Left colon (tissue), 2 donors: ENCODE measurements at places on chromosomes 1 and 21. TPM values are rescaled to one million over a fixed set of nuclear protein-coding genes. Genes with fewer than 3 reads are reported as not detected.

OVAAL gene
- not detected for total RNA-seq

GRCh38 chr21:19130379-19131028, 726.9 kb upstream of the TMPRSS15 start:
- DNase-seq: no peak

DNA sequence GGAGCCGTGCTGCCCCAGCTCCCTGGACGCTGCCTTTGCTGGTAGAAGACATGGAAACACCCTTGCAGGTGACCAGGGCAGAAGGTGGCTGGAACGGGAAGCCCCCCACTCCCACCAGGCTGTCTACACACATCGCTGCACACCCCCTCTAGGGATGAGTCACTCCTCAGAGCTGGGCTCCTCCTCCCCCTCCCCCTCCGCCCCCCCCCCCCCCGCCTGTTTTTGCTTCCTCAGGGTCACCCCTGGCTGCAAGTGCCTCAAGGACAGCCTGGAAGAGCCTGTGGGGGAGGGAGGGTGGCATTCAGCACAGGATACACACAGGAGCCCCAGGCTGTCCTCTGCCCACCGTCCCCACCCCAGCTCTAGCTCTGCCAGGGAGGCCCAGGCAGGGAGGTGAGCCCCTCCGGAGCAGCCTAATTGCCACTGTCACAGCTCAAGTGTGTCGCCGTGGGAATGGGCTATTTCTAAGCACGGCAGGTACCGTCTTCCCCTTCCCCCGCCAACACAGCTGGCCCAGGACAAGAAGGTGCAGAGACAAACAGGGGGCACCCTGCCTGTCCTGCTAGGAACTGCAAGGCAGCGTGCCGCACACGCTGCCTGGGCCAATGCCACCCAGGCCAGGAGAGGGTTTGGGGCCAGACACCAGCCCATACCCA, 2.5 kb downstream of the FNDC10 start:
- no peak for DNase-seq

- no peak for DNase-seq
Measured at GRCh38 chr1:222813866-222814535, 838 bp upstream of the DISP1 start.

CADM3 gene
- total RNA-seq: 3.2 TPM

KRTAP6-1 gene
- not detected for total RNA-seq

DNA sequence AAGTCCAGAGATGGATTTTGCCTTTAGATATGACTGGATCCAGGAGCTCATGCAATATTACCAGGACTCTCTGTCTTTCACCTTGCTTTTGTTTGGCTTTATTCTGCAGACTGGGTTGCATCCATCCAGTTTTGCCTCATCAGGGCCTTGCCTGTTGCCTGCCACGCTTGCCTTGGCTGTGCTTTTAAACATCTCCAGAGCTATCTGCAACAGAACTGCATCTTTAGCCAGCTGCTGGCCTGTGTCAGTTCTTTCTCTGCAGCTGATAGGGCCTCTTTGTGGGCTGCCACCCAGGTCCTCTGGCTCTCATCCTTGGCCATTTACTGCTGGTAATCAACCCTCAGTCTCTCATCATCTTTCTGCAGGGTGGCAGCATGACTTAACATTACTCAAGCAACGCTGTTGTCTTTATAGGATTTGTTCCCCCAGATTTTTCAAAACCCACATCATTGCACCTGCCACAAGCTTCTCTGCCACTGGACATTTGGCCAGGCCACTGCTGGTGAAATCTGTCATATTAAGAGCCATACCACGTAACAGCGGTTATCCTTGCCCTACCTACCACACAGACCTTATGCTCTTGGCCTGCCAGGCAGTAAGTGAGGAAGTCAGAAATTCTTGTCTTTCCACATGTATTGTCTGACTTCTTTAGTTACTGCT, 24.4 kb upstream of the HUNK start:
- DNase-seq: no peak

BRDT gene
- not detected for total RNA-seq

SLC9C2 gene
- total RNA-seq: not detected

- no peak for DNase-seq
Measured at GRCh38 chr1:157944663-157945280, 48.7 kb upstream of the KIRREL1 start.

GRCh38 chr1:231603598-231604275, 22.9 kb upstream of the DISC1 start:
- DNase-seq: peak; percentile 36

LRRC3 gene
- 2.5 TPM for total RNA-seq
